ENCODE measurements at places on chromosomes 7 and 10. TPM values are rescaled to one million over a fixed set of nuclear protein-coding genes. Genes with fewer than 3 reads are reported as not detected.

Gene RBM20
- 0.15 TPM for polyA plus RNA-seq

DNA sequence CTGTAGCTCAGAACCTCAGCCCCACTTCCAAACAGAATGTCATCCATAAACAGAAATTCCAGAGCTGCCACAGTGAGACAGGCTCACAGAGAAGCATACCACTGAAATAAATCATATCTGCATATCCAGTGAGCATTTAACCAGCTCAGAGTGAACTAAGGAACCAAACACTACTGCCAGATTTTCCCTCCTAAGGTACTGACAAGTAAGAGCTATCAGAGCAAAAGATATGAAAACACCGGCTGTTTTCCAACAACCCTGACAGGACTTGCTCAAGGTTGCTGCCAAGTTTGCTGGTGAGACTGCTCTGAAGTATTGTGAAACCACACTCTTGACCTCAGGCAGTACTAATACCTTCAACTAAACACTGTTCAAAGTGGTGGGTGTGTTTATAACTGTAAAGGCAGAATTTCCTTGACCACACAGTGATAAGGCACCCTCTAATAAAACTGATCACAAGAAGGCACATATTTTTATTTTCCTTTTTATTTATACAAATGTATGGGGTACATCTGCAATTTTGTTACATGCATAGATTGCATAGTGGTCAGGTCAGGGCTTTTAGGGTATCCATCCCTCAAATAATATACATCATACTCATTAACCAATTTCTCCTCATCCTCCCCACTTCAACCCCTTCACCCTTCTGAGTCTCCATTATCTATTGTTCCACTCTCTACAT lies 18.3 kb downstream of the SGMS1 start:
- DNase-seq = peak; percentile 90

GRCh38 chr10:27470885-27471284 lies 33.2 kb upstream of the RAB18 start:
- no peak for DNase-seq

DNA sequence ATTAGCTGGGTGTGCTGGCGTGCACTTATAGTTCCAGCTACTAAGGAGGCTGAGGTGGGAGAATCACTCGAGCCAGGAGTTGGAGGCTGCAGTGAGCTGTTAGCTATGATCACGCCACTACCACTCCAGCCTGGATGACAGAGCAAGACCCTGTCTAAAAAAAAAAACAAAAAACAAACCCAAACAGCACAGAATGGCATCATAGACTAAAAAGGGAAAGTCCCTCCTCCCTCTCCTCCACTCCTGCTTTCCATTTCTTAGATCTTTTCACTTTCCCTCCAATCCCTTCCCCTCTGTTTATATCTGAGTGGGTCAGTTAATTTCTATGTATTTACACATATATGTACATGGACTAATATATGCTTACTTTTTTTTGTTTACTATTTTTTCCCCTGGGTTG lies 10.4 kb upstream of the PIP4K2A start:
- DNase-seq = no peak

DNA sequence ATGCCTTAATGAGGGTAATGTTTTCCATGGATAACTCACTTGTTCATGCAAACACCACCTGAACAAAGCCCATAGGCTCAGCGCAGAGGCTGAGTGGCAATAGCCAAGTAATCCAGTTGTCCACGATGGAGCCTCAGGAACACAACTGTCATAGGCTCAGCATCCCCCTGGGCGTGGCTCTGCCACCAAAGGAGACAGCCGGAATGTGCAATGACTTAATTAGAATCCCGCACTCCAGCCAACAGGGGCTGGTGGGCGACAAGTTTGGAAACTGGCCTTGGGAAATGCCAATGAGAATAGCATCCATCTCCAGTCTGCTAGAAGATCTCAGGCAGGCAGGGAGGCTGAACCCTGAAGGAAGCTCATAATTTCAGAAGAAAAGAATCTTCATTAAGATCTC lies 411.7 kb upstream of the NRP1 start:
- DNase-seq = no peak

Gene COL17A1
- not detected for polyA plus RNA-seq

Measured in AG04450 (cell line).